Stimulated activated CD8-positive, alpha-beta memory T cell treated with anti-CD3 and anti-CD28 coated beads, Interleukin-7, amount 100 ng/mL, for 1 hour (primary cell): ENCODE measurements at places on chromosomes 4 and X.

DNA sequence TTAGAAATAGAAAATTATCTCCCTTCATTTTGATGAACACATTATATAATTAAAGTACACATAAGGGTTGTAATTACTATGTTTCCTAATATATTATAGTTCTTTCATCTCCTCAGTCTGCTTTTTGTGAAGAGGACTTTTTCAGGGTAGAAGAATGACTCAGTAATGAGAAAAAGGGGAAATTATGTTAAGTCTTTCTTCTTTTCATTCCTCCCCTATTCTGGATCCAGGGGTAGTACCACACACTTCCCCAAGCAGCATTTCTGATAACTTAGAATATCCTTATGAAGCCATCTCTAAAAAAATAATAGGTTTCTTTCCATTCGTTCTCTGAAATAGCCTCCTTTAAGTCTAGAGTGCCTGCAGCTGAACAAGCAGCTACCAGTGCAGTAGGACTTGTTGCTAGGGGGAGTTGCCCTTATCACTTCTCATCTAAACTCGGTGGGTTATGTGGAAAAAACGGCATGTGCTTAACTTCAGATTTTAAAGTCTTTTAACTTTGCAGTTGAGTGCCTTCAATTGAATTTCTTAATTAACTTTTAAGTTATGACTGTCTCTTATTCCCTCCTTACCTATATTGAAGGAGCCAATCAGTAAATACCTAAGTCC, 184.8 kb downstream of the ARHGAP24 start:
- DNase-seq: no peak

DNA sequence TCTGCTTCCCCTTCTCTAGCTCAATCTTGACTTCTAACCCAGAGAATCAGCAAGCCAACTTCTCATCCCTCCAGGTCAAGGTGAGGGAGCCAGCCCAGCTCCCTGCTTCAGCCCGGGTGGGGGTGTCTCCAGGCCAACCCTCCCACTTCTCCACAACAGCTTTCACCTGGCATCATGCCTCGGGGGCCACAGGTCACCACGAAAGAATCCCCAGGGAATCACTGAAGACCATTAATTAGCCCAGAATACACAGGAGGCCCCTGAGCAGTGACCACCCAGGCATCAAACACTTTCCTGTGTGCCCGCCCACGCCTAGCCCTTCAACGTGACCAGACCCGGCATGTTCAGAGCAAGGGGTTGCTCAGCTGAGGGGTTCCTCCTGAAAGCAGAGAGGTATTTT, 646.7 kb downstream of the BCOR start:
- no peak for DNase-seq

DNA sequence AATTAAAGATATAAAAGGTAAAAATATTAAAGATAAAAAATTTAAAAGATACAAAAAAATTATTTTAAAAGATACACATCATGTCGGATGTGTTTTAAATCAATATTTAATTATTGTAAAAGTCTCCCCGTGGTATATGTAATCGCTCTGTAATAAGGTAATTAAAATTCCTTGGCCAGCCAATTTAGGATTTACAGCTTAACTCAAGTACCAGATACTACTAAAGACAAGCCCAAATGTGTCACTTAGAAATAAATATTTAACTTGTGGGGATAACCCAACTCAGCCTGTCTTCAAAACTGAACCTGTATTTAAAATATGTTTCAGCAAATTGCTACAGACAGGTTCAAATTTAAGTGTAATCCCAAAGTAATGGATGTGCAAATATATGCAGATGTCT, 56.0 kb downstream of the GPR82 start:
- no peak for DNase-seq

- DNase-seq: no peak
These were observed 740.4 kb downstream of the TRIML1 start for GRCh38 chr4:188879598-188879997.

DNA sequence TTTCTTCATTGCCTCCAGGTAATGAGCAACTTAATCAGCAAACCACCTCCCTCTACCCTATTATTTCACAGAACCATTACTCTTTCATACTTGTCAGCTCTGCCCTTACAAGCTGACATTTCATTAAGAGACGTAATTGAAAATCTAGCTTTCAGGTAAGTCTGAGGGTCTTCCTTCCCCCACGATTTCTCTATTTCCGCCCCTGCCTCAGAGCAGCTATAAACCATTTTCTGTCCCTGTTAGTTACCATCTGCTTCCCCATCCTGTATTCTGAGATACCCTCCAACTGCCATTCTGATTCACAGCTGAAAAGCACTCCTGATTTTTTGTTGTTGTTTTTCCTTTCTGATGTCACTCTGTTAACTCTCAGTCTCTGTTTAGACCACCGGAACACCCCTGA, 37.1 kb downstream of the SH3RF1 start:
- no peak for DNase-seq

GRCh38 chr4:56372774-56373173, 14.5 kb downstream of the AASDH start:
- no peak for DNase-seq

DNA sequence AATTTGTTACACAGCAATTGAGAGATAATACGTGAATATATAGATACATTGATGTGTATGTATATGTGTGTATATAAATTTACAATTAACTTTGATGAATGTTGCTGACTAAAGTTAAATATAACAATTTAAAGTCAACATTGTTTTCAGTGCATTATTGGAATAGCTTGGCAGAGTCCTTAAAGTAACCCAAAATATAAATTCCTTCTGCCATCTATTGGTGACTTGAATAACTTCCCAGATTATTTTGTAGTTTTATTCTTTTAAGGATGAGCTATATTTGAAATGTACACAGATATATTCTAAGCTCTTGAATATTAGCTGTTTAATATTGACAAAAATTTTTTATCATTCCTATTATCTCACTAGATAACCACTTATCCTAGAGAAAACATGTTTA, 298.2 kb upstream of the FSTL5 start:
- no peak for DNase-seq

DNA sequence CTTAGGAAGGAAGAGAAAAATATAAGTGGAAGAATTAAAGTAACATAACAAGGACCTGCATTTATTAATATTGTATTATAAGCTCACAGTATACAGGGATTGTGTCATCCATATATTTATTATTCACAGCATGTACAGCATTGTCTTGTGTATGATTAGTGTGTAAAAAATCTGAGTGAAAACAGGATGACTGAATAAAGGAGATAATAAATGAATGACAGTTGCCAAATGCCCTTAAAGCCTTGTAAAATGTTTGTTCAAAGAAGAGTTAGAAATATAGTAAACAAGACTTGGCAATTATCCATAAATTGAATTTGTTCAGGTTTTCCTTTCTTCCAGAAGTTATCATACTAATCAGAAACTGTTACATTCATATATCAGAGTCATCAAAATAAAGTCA, 172.7 kb downstream of the BTC start:
- no peak for DNase-seq

GRCh38 chr4:157808796-157809383, 363.9 kb downstream of the GASK1B start:
- no peak for DNase-seq

DNA sequence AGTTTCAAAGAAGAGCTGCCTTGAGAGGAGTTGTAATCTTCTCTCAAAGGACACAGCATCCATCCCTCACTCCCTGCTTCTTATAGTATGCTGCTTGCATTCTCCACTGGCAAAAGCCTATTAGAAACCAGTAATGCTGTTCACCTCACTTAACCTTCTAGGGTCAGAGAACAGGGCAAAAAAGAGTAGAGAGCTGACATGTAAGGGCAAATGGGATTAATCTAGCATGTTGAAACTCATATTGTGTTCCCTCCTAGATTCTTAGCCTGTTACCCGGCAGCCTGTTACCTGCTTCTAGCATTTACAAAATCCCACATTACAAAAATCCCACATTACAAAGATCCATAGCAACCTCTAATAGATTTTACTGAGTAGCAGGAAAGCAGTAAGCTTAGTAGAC, 244.7 kb downstream of the SLC7A11 start:
- no peak for DNase-seq

DNA sequence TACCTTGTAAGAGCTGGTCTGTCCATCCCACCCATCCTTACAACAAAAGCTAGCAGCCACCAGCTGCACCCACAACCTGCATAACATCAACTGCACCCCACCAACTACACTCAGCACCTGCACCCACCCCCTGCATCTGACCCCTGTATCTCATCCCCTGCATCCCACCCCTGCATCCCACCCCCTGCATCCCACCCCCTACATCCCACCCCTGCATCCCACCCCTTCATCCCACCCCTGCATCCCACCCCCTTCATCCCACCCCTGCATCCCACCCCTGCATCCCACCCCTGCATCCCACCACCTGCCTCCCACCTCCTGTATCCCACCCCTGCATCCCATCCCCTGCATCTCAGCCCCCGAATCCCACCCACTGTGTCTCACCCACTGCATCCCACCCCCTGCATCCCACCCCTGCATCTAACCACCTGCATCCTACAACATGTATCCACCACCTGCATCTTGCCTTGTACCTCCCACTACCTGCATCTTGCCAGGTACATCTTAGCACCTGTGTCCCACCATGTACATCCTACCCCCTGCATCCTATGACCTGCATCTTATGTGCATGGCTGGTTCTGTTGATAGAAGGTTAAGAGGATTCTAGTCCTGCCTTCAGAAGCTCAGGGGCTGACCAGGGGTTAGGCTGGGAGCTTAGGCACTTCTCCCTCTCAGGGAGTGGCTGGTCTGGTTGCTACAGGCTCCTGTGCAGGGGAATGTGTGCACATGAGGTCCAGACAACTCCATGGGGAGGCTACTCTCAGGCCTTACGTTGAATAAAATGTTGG, 9.4 kb downstream of the TMEM271 start:
- DNase-seq: no peak

GRCh38 chr4:84895283-84895682, 71.2 kb downstream of the WDFY3 start:
- no peak for DNase-seq

DNA sequence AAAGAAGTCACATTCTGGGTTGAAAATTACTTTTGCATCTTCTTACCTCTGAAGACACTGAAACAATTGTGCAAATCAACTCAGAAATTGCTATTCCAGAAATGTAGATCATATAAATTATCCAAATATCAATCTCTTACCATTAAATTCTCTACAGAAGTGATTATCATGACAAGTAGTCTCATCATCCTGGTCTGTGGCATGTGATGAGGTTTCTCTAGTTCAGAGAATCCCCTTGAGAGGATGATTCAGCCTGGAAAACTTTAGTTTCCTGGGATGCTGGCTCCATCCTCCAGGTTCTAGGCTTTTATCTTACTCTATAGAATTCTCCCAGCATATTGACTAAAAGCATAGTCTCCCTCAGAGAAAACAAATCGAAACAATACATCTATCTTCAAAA, 76.2 kb upstream of the S100G start:
- DNase-seq: no peak

- DNase-seq: no peak
These were observed 254.3 kb downstream of the PACRGL start for GRCh38 chr4:20954541-20954940.

DNA sequence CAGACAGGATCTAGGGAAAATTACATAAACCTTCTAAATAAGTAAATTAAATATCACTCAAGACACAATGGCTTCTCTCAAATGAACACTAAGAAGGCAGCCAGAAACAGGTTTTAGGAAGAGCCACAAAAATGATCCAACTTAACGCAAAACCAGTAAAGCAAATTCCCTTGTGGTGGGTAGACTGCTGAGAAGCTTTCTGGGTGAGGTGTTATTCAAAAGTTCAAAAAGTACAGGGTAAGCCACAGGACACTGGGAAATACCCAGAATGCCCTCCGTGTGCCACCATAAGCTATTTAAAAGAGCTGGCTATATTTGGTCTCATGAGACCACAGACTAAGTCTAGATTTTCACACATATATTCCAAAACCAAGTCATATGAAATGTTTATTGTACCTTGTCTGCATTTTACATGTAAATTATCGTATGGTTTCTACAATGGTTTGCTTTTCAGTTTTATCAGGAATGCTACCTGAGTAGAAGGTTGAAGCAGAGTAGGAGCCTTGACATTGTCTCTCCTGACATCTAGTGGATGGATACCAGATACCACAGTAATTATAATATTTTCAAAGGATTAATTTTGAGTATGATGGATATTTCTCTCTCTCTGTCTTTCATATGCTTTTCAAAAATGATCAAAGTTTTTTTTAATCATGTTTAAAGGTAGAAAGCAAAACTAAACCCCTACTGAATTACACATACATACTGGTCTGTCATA, 109.3 kb upstream of the KLHL13 start:
- no peak for DNase-seq

- DNase-seq: no peak
These were observed 3.6 kb downstream of the STARD8 start for GRCh38 chrX:68651110-68651509.

DNA sequence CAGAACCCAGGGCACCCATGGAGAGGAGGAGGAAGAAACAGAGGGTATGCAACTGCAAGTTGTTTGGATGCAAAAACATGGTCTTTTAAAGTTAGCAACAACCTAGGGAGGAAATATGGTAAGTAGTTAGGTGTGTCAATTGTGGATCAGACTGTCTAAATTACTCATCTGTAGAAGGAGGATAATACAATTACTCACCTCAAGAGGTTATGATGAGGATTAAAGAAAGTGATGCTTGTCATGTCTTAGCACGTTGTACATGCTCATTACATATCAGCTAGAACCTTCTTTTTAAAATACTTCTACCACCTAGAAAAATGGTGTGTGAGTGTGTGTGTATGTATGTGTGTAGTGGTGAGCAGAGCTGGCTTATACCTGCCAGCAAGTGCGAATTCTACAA, 2.3 kb upstream of the C1QTNF7 start:
- no peak for DNase-seq

- no peak for DNase-seq
These were observed 46.8 kb upstream of the TMPRSS11F start for GRCh38 chr4:68176500-68176899.

DNA sequence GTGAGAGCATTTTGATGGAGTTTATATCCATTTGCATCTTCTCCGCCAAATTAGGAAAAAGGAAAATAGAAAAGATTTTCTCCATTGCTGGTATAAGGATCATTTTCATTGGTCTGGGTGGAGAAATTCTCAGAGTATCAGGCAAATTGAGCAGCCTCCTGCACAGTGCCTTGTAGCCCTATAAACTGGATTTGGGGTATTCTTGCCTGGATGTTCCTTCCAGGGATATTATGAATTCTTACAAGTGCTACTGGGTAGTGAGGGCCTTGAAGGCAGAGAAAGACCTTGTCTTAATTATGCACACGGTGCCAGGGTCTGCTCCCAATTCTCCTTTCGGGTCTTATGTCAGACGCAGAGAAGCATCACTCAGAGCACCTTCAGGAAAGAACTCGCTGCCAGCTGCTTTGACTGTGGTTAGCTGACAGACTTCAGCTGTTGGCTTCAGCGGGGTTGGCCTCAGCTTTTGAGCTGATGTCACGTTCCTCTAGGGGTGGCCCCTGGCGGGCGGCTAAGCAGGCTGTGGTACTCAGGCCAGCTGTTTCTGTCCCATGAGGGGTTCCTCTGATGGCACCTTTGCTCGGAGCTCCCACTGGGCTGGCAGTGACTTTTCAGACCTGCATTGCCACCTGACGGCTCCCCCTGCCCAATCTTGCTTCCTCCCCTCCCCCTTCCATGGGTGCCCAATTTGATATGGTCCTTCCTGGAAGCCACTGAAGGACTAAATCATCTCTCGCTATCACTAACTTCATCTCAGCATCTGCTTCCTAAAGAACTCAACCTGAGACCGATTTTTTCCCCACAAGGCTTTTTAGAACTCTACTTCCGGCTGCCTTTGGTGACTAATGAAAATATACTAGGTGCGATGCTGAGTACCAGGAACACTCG, 519.5 kb downstream of the BCOR start:
- DNase-seq: no peak

GRCh38 chrX:71181558-71181909, 36.9 kb downstream of the NLGN3 start:
- DNase-seq: no peak

GRCh38 chr4:74651198-74651597, 143.1 kb downstream of the BTC start:
- no peak for DNase-seq
